ENCODE measurements at places on chromosomes 6 and 20.

GRCh38 chr20:36606158-36607066, 833 bp downstream of the RAB5IF start:
- DNase-seq: no peak

DNA sequence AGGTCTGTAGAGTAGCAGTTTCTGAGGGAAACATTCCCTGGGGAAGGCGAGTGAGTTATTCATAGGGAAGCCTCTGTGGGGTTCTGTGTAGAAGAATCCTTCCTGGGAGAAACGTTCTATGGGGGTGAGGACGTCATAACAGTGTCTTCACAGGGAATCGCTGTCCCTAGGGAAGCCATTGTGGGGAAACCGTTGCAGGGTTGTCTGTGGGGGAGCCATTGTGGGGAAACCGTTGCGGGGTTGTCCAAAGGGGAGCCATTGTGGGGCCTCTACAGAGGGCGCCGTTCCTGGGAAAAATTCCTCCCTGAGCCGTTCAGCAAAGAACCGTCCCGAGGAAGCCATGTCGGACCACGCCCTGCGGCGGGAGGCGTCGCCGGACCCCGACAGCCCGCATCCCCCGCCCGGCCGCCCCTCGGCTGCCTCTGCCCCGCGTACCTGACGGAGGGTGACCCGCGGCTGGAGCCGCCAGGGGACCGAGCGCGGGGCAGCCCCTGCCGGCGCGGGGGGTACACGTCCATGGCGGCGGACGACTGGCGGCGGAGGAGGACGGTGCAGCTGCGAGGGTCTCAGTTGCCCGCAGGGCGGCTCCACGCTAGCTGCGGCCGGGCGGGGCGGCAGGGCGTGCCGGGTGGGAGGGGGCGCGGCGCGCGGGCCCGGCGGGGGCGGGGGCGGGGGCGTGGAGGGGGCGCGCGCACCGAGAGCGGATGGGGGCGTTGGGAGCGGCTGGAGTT, at the start of gene DNAAF9:
DNAAF9 (minus strand) TSS at position 630 of the 731 bp plus-strand sequence; CDS start at position 518, 112 bp downstream.
- DNase-seq: no peak

GRCh38 chr6:33201147-33201545, 479 bp downstream of the SLC39A7 start:
- DNase-seq: no peak

DNA sequence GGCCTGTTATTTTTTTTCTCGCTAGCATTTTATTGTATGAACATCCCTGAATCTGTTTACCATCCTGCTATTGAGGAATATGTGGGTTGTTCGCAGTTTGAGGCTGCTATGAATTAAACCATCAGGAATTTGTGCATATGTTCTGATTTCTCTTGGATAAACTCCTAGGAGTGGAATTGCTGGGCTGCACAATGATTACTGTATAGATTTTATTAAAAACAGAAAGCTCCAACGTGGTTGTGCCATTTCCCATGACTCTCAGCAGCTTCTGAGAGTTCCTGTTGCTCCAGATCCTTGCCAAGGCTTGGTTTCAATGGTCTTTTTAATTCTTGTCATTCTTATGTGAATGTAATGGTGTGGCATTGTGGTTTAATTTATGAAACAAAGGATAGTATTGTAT, 75.1 kb downstream of the EDN3 start:
- no peak for DNase-seq

All from GM18507 (cell line).